ENCODE measurements at places on chromosomes 16 and 17.

DNA sequence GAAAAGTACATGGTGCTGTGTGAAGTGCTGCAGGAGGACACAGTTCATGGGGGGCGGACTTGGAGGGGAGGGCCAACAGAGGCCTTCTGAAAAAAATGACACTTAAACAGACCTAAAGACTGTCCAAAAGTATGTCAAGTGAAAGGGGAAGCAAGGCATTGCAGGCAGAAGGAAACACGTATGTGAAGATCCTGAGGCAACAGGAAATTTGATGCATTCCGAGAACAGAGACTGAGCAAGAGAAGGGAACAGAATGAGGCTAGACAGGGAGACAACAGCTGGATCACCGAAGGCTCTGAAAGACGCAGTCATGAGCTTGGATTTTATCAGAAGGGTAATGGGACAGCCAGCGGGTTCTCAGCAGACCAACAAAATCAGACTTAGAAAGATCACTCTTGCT is 1.1 kb downstream of the IFT20 start:
- DNase-seq, result peak; percentile 10

DNA sequence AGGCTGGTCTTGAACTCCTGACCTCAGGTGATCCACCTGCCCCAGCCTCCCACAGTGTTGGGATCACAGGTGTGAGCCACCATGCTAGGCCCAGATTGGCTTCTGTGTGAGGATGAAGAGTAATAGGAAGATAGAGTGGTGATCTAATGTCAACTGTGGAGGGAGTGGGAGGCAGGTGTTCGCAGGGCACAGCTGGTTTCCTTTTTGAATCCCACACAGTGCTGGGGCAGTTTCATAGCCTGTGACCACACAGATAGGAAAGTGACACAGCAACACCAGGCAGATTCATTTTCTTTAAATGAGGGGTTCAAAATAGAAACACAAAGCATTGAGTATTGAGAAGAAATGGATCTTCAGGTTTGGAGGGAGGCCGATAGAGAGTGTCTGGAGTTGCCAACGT is 540.3 kb downstream of the WWOX start:
- no peak for DNase-seq

DNA sequence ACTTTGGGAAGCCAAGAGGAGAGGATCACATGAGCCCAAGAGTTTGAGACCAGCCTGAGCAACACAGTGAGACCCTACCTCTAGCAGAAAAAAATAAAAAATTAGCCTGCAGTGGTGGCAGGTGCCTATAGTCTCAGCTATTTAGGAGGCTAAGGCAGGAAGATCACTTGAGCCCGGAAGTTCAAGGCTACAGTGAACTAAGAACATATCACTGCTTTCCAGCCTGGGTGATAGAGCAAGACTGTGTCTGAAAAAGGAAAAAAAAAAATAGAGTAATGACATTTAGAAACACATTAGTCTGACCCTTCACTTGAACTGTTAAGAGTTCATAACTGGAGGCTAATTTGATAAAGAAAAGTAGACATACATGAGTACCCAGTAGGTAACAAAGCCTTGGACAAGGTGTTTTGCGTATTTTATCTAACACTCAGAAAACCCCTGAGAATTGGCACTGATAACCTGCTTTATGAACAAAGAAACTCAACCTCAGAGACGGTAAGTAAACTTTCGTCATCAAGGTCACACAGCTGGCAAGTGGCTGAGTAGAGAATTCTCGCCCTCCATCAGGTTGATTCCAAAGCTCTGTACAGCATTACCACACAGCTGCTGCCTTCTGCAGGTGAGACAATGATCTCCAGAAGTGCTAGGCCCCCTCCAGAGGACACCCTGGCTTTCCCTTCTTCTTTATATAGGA is 101.1 kb downstream of the SMG6 start:
- DNase-seq, result no peak

DNA sequence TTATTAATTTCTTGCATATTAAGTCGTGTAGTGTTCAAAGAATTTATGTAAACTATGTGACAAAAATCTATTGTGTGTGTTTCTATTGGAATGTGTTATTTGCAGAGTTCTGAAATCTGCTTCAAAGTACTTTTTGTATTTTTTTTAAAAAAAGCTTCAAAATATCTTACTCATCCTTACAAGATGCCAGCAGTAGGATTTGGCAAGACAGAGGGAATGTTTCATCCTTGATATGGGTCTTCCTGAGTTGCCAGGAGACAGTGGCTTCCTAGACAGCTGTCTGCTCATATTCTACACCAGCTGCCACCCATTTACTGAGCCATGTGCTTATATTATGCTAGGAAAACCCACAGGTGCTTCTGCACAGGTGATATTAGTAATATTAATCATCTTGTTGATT is 36.4 kb downstream of the EFCAB5 start:
- no peak for DNase-seq

DNA sequence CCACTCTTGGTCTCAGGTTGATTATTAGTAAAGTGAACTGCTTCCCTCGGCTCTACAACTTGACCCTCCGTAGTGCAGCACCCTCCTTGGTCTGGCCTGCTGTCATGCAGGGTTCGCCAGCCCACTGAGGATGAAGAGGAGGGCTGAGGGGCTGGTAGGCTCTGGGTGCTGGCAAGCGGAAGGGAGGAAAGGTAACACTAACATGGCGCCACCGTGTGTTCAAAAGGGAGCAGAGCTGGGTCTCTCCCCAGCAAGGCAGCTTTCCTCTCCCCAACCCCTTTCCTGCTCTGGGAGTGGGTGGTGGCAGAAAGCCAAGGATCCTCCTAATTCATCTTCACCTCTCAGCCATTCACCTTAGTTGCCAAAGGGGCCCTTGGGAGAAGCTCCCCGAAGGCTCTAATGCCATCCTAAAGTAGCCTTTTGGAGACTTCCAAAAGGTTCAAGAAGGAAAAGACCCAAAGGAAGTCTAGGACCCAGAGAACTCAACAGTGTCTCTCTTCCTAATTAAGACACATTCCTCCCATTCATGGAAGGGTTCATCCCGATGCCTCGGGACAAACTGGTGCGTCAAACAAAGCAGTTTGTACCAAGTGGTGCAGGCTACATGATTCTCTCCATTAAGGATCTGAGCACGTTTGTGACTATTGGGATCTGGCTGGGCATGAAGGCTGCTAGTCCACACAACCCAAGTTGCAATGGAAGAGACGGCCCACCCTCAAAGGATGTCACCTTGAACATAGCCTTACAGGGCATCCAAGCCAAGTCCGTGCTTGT is 90.8 kb upstream of the TOB1 start:
- DNase-seq, result peak; percentile 66
